ENCODE measurements at places on chromosomes 3 and 15. TPM values are rescaled to one million over a fixed set of nuclear protein-coding genes. Genes with fewer than 3 reads are reported as not detected.

SLC28A1 gene
- total RNA-seq, result not detected

FAM81A gene
- total RNA-seq, result 0.41 TPM

GRCh38 chr3:126554560-126555525 lies 3.9 kb downstream of the C3orf22 start:
- DNase-seq, result no peak

GRCh38 chr3:54262541-54262940 lies 140.2 kb downstream of the CACNA2D3 start:
- no peak for DNase-seq

GRCh38 chr3:3089017-3089416 lies 21.2 kb downstream of the IL5RA start:
- no peak for DNase-seq

DNA sequence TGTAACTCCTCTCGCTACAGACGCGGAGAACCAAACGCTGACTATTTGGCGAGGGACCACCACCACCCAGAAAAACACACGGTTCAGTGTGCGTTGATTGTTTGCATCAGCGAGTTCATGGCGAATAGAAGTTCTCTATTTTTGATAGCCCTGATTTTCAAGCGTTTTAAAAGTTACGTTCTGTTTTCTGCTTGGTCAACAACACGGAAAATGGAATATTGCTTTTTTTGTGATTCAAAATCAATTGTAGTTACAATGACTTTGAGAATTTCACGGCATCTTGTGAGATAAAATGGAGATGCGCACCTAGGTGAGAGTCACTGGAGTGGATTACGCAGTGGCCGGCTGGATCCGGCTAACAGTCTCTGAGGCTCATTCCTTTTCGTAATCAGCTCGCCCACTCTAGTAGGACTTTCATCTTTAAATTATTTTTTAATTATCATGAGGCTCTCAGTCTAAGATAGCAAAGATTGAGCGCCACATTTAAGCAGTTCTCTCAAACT lies 54.8 kb downstream of the CCDC54 start:
- peak; percentile 29 for DNase-seq

APOD gene
- total RNA-seq, result not detected

All from neural progenitor cell (in vitro differentiated cells).